ENCODE measurements at places on chromosomes 1 and 21.

- DNase-seq: no peak
Observed at GRCh38 chr1:64097859-64098258, 105.6 kb upstream of the UBE2U start.

DNA sequence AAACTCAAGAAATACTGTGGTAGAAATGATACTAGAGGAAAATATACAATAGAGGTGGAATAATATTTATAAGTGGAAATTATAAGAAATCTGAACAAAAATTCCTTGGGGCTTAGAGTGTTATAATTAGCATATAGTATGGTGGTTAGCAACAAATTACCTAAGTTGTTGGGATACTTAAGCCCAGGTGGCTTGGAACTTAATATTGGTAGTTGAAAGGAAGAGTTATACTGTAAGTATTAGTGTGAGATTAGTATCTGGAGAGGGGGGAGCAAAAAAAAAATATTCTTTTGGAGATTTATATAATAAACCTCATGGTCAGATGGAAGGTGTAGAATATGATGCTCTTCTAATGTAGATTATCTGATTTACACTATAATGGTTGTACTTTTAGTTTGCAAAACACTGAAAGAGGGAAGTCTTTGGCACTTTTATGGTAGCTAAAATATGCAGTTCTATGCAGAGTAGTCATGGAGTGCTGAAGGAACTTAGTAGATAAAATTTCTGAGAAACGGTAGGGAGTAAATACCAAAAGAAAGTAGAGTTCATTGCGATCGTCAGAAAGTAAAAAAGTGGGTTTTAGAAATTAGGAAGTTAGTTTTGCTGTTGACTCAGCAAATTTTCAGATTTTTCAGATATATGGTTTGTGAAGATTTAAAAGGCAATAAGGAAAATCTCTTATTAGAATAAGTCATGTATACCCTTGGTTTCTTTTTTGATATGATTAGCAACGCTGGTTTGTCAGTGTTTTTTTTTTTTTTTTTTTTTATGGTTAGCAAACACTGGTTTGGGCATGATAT, 45.7 kb downstream of the MTF2 start:
- DNase-seq: no peak

DNA sequence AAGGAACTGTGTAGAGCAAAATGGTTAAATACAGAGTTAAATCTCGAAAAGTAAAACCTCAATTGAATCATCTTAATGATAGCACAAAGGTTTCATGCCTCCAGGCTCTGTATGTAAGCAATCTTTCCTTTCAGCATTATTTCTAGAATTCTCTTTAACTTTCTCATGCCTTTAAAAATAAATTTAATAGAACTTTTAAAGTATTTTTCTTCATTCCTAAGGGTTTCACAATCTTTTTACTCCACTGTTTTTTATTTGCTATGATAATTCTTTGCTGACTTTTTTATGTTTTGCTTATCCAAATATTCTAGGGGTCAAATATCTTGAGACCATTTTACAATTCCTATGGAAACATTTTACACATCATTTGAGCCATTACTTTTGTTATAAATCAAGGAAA, 288.0 kb downstream of the BACH1 start:
- no peak for DNase-seq

- DNase-seq: no peak
Observed at GRCh38 chr1:203308923-203309331, 3.6 kb downstream of the BTG2 start.

DNA sequence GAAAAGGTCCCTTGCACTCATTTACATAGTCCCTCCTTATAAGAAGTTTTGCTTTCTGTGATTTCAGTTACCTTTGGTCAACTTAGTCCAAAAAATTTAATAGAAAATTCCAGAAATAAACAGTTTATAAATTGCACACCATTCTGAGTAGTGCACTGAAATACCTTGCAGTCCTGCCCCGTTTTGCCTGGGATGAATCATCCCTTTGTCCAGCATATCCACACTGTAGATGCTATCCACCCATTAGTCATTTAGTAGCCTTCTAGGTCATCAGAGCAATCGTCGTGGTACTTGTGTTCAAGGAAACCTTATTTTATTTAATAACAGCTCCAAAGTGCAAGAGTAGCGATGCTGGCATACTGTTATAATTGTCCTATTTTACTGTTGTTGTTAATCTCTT, 38.0 kb downstream of the SPRTN start:
- DNase-seq: no peak

GRCh38 chr21:43815107-43815613, 25.8 kb downstream of the RRP1 start:
- DNase-seq: no peak

- DNase-seq: no peak
Observed at GRCh38 chr1:14522926-14523241, 75.6 kb upstream of the KAZN start.

DNA sequence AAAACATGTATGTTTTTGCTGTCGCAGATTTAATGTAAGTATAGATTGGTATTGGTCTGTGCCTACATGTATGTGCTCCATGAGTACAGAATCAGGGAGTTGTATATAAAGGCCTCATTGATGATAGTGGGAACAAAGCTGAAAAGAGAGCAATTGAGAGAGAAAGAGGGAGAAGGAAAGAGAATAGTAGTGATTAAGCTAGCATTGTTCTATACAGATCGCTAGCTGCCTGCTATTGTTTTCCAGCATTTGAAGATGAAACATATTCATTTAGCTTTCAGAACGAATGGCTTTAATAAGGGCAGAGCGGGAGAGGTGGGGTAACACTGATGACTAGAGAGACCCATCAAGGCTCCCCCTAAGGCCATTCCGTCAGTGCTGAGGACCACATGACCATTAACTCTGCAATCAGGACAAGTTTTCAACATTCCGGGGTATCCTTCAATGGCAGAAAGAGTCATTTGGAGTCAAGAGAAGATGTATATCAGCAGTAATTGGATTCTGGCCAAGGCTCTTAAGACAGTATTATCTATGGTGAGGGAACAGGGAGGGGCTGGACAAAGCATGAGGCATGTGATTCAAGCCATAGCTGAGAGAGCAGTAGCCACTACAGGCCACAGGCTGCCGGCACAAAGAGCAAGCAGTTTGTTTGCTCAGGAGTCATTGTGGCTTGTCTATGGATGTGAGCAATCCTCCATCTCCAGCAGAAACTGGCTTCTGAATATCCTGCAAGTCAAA, 176.5 kb downstream of the PBX1 start:
- DNase-seq: no peak

GRCh38 chr1:232504651-232505050, 125.3 kb downstream of the SIPA1L2 start:
- no peak for DNase-seq
